ENCODE measurements at places on chromosomes 2 and 18. TPM values are rescaled to one million over a fixed set of nuclear protein-coding genes. Genes with fewer than 3 reads are reported as not detected.

The VSNL1 gene
- total RNA-seq, result 4.1 TPM

The GALR1 gene
- total RNA-seq, result 0.07 TPM

DNA sequence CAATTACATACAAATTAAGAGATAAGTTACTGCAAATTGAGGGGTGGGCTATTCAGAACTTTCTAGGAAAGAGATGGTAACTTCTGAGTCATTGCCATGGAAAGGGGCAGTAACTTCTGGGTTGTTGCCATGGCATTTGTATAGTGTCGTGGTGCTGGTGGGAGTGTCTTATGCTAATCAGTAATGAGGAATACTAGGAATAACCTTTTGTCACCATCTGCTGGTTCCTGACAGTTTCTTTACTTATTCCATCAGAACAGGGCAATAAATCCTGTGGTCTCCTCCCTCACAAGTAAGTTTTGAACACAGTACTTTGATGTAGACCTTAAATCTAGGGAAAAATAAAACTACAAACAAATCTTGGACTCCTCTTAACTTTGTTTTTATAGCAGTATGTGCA is 435.4 kb downstream of the BCL11A start:
- DNase-seq, result no peak
- H3K4me3 ChIP-seq, result no peak overlapping the region
- H3K27ac ChIP-seq, result no peak overlapping the region
- H3K36me3 ChIP-seq, result no peaks in the 10 kb centered on the region
- H3K27me3 ChIP-seq, result no peaks in the 10 kb centered on the region

- H3K36me3 ChIP-seq, result peaks cover 8% of the 10 kb centered on the region
- DNase-seq, result no peak
- H3K27me3 ChIP-seq, result no peaks in the 10 kb centered on the region
Measured at GRCh38 chr2:86274918-86275275, 62.5 kb downstream of the REEP1 start.

GRCh38 chr2:235472443-235472842 is 21.4 kb upstream of the AGAP1 start:
- no peak overlapping the region for H3K4me3 ChIP-seq
- H3K36me3 ChIP-seq, result no peaks in the 10 kb centered on the region
- no peak for DNase-seq
- peaks cover 9% of the 10 kb centered on the region for H3K4me1 ChIP-seq

The R3HDM1 gene
- 47.5 TPM for total RNA-seq

GRCh38 chr2:134988994-134989605 is 58.1 kb downstream of the MAP3K19 start:
- H3K27ac ChIP-seq, result no peak overlapping the region
- H3K4me1 ChIP-seq, result no peaks in the 10 kb centered on the region
- no peak overlapping the region for H3K4me3 ChIP-seq
- no peak for DNase-seq

GRCh38 chr2:117170897-117171296 is 643.6 kb upstream of the DDX18 start:
- no peaks in the 10 kb centered on the region for H3K4me1 ChIP-seq
- no peak overlapping the region for H3K4me3 ChIP-seq
- H3K27me3 ChIP-seq, result no peaks in the 10 kb centered on the region
- H3K27ac ChIP-seq, result no peak overlapping the region

The ANKAR gene
- 2.0 TPM for total RNA-seq

DNA sequence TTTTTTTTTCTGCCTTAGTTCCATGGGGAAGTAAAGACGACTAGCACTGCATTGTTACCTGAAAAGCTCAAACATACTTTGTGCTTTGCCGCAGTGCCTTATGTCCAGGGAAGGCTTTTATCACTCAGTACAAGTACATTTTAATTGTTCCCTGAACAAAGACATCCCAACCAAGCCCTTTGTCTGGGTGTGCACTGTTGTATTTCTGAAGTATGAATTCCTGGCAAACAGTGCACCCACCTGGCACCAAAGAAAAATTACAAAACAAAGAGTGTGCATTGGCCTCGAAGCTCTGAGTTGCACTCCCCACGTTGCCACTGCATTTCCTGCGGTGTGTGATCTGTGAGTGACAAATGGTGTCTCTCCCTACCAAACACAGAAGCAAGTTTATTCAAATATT is 858.5 kb upstream of the PIK3C3 start:
- no peaks in the 10 kb centered on the region for H3K36me3 ChIP-seq
- no peaks in the 10 kb centered on the region for H3K27me3 ChIP-seq
- DNase-seq, result no peak
- no peak overlapping the region for H3K27ac ChIP-seq

- H3K36me3 ChIP-seq, result no peaks in the 10 kb centered on the region
- H3K4me3 ChIP-seq, result no peak overlapping the region
- DNase-seq, result no peak
- H3K27ac ChIP-seq, result no peak overlapping the region
- peaks cover 74% of the 10 kb centered on the region for H3K27me3 ChIP-seq
Measured at GRCh38 chr18:57343833-57344232, 8.5 kb upstream of the ST8SIA3 start.

- no peaks in the 10 kb centered on the region for H3K27me3 ChIP-seq
- peak overlapping the region; percentile 88 for H3K27ac ChIP-seq
- no peak for DNase-seq
- peak overlapping the region; percentile 87 for H3K4me3 ChIP-seq
Measured at GRCh38 chr2:85437488-85438200, 19.1 kb downstream of the SH2D6 start.

DNA sequence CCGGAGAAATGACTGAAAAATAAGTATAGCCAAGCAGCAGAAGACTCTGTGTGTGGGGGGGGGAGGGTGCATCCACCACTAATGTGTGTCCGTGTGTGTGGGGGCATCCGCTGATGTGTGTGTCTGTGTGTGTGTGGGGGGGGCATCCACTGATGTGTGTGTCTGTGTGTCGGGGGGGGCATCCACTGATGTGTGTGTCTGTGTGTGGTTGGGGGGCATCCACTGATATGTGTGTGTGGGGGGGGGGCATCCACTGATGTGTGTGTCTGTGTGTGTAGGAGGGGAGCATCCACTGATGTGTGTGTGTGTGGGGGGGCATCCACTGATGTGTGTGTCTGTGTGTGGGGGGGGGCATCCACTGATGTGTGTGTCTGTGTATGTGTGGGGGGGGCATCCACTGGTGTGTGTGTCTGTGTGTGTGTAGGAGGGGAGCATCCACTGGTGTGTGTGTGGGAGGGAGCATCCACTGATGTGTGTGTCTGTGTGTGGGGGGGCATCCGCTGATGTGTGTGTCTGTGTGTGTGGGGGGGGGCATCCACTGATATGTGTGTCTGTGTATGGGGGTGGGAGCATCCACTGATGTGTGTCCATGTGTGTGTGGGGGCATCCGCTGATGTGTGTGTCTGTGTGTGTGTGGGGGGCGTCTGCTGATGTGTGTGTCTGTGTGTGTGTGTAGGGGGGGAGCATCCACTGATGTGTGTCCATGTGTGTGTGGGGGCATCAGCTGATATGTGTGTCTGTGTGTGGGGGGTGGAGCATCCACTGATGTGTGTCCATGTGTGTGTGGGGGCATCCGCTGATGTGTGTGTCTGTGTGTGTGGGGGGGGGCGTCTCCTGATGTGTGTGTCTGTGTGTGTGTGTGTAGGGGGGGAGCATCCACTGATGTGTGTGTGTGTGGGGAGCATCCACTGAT is 125.0 kb downstream of the NFATC1 start:
- no peak overlapping the region for H3K27ac ChIP-seq
- H3K4me3 ChIP-seq, result no peak overlapping the region
- peaks cover 9% of the 10 kb centered on the region for H3K27me3 ChIP-seq

The KCNG2 gene
- total RNA-seq, result not detected

DNA sequence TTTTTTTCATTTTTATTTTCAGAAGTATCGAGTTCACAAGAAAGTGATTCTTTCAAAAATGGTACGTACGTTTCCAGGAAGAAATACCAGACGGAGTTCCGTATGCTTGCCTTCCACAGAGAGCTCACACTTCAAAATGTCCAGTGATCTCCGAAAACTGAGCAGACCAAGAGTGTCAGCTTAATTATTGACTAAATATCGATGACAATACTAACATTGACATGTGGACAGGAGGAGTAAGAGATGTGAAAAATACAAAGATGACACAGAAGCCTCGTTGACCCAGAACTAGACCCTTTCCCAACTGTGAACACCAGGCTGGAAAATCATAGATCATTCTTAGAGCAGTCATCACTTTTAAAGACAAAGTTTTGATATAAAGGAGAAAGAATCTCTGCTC is 440.0 kb upstream of the POU3F3 start:
- H3K4me1 ChIP-seq, result peaks cover 22% of the 10 kb centered on the region
- H3K27ac ChIP-seq, result no peak overlapping the region
- H3K36me3 ChIP-seq, result no peaks in the 10 kb centered on the region
- no peak overlapping the region for H3K4me3 ChIP-seq
- no peak for DNase-seq
- peaks cover 67% of the 10 kb centered on the region for H3K27me3 ChIP-seq

- H3K27me3 ChIP-seq, result peaks cover 3% of the 10 kb centered on the region
- H3K27ac ChIP-seq, result no peak overlapping the region
- no peak overlapping the region for H3K4me3 ChIP-seq
- no peaks in the 10 kb centered on the region for H3K36me3 ChIP-seq
- peaks cover 4% of the 10 kb centered on the region for H3K4me1 ChIP-seq
- DNase-seq, result no peak
Measured at GRCh38 chr18:13658436-13659204, 67.7 kb downstream of the FAM210A start.

The PROM2 gene
- total RNA-seq, result 31.5 TPM

- H3K36me3 ChIP-seq, result peaks cover 10% of the 10 kb centered on the region
- H3K4me1 ChIP-seq, result peaks cover 42% of the 10 kb centered on the region
- no peak overlapping the region for H3K4me3 ChIP-seq
- no peaks in the 10 kb centered on the region for H3K27me3 ChIP-seq
Measured at GRCh38 chr2:38163006-38163405, 87.1 kb upstream of the CYP1B1 start.

The UBXN4 gene
- 101 TPM for total RNA-seq

DNA sequence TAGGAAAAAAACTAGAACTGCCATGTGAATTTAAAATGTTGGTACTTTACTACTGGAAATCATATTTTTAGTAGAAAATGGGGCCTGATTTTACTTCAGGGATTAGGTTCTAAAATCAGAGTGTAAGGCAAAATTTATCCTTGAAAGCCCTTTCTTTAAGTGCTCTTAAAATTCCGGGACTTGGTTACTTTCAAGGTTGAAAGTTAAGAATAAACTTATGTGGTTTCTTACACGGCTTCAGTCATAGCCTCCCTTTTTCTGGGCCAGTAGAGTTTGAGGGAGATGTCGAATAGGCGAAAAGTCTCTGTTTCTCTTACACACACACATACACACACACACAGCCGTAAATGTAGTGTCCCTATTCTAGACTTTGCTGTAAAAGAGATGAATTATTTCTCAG is 13.1 kb downstream of the KCNE4 start:
- H3K4me1 ChIP-seq, result peaks cover 24% of the 10 kb centered on the region
- H3K36me3 ChIP-seq, result no peaks in the 10 kb centered on the region
- H3K27ac ChIP-seq, result no peak overlapping the region

DNA sequence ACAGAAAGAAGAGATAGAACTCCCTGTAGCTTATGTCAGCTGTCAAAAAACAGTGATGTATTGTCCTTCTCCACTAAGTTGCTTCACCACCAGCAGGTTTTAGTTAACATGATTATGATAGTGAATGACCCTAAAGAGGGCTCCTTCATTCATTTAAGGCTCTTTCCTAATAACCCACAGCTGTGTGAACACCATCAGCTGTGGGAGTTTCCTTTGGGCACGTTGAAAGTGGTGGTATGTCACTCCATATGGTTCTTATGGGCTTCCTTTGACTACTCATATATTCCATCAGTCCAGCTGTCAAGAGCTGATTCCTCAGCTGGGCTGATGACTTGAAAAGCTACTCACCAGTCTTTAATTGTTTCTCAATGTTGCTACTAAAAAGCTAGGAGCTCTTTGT is 210.3 kb downstream of the UBE2E3 start:
- H3K27ac ChIP-seq, result no peak overlapping the region
- H3K27me3 ChIP-seq, result peaks cover 7% of the 10 kb centered on the region
- no peaks in the 10 kb centered on the region for H3K36me3 ChIP-seq
- no peak for DNase-seq

Data from type B pancreatic cell (in vitro differentiated cells).